ENCODE measurements at places on chromosomes 7 and 10.

DNA sequence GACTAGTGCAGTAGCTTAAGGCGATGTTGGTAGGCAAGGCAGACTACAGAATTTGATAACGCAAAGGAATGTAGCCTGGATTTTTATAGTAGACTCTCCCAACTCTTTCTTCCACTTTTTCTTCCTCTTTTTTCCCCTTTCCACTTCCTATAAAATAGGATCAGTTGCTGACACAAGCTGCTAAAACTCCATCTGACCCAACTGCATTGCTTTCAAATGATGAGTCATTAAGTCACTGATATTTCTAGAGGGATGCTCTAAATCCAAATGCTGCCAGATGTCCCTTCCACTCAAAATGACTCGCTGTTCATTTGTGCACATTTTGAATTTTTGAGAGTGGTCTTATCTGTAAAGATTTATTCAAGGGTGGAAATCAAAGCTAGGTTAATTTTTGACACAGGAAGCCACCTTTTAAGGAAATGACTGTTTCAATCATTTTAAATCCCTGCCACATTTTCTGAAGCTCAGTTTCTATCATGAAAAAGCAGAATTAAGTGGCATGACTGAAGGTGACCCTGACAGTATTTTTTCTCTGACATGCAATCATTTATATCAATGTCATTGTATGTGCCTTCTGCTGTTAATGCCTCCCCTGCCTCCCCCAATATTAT is 25.8 kb upstream of the SFMBT2 start:
- DNase-seq = no peak

DNA sequence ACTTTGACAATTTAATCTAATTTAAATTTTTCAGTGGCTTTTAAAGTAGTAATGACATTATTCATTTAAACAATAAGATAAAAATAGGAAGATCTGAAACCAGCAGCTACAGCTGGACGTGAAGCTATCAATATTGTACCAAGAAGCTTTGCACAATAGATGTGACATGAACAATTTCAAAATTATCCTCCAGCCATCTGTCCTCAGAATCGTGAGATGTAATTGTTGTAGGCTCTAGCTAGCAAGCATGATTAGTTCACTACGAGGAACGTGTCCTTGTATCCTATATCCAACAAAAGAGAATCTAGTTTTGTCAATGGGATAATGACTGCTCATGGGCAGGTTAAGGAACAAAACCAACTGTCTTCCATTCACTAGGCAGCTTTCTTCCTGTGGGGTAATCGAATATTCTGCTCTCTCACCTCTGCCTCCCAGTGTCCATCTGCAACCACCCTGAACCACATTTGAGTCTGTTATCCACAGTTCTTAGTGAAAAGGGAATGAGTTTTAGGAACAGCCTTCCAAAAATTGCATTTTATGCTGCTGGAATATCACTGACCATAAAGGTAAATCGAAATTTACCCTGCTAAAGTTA is 247.3 kb downstream of the PARD3 start:
- DNase-seq = no peak

GRCh38 chr7:147579148-147579547 is 1011.4 kb upstream of the C7orf33 start:
- no peak for DNase-seq

DNA sequence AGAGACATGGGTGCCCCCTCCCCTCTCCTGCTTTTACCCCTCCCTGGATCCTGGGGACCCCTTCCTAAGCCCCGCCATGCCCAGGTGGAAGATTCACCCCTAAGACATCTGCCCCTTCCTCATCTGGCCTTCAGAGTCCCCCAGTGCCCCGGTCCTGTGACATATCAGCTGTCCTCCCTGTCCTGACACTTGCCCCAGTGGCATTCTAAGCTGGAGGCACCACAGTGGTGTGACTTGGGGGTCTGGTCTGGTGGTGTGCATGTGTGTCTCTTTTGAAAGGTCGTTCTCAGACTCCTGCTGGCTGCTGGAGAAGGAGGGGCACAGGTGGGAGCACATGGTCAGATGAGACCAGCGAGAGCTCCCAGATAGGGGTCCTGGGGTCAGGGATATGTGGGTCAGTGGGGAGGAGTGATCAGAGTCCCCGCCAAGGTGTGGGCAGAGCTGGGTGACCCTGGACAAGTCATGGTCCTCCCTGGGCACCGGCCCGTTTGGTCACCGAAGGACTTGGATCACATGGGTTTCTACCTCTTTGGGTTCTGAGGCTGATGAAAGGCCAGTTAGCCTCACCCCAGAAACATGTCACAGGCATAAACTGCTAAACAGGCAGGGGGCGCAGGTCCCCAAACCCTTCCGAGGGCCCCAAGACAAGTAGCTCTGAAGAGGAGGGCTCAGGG is 645 bp upstream of the TFR2 start:
- DNase-seq = no peak

GRCh38 chr10:12945690-12946359 is 55.7 kb downstream of the CCDC3 start:
- DNase-seq = no peak

GRCh38 chr10:124329941-124330340 is 88.8 kb downstream of the OAT start:
- no peak for DNase-seq

- no peak for DNase-seq
Observed at GRCh38 chr7:27520815-27521790, 141.6 kb downstream of the HIBADH start.

GRCh38 chr7:30817371-30817767 is 46.2 kb downstream of the MINDY4 start:
- DNase-seq = no peak

All from GM10248 (cell line).